Omental fat pad (tissue), 4 donors: ENCODE measurements at places on chromosomes 5 and 9.

DNA sequence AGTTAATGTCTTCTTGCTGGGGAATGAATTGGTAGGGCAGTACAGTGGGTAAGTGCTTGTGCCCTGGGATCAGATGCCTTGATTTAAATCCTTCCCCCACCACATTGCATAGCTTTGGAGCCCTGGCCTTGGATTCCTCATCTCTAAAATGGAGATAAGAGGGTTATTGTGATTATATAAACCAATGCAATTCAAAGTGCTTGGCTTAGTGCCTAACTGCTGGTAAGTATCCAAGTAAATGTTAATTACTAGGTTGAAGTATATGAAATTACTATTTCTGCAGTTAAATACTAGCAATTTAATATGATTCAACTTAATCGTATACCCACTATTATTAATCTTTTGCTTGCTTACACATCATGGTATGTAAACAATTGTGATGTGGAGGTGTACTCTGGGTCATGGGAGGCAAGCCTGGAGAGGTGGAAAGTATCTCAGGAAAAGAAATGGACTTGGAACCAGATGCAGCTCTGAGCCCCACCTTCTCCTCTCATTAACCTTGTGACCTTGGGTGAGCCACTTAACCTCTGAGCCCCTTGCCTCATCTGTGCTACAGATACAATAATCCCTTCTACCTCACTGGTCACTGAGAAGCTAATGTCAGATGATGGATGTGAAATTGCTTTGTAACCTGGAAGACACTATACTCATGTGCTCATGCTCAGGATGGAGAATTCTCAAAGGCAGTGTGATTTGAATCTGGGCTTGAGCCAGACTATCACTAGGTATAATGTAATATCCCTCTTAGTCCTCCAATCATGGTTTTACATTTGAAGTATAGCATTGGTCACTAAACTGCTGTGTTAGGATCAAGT lies 23.8 kb downstream of the NEUROG1 start:
- no peak for DNase-seq

DNA sequence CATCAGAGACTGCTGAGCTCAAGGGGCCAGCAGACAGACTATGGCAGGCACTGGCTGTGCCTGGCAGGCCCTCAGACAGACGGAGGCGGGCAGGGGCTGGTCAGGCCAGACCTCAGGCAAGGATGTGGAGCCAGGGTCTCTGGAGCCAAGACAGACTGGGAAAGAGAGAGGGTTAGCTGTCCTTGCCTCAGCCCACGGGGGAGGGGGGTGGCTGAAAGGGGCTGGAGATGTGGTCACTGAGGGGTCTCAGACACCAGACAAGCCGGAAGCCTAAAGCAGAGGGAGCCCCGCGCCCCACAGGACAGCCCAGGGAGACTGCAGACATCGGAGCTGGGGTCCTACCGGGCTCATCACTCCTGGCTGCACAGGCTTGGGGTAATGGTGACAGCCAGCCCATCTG lies 141.2 kb upstream of the FOXD4L5 start:
- DNase-seq, result no peak

DNA sequence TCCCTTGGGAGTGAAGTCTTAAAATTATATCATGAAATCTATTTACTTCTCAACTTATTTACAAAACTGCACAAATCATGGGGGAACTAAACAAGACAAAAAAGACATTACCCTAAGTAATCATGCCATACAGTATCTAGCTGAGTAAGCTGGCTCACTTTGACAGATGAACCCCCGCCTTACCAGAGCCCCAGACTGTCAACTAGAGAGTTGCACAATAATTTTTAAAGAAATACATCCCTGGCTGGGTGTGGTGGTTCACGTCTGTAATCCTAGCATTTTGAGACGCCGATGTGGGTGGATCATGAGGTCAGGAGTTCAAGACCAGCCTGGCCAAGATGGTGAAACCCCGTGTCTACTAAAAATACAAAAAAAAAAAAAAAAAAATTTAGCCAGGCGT lies 62.3 kb downstream of the LPAR1 start:
- no peak for DNase-seq

DNA sequence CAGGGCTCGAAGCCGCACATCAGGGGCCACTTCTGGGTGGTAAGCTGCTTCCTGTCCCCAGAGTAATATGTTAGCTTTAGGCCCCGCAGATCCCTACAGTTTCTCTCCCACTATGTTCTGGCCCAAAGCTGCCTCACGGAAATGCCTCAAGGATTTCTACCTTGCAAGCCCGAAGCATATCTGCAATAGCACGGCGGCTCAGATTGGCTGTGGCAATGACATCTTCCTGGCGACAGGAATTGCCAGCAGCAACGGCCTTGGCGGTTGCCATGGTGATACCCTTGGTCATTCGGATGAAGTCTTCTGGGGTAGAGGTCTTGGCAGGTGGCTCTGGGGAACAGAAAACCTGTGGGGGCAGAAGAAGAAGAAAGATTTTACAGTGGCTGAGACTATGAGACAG lies 10.3 kb upstream of the TPM2 start:
- no peak for DNase-seq

- no peak for DNase-seq
Measured at GRCh38 chr5:17808566-17808965, 174.3 kb downstream of the TAF11L14 start.

DNA sequence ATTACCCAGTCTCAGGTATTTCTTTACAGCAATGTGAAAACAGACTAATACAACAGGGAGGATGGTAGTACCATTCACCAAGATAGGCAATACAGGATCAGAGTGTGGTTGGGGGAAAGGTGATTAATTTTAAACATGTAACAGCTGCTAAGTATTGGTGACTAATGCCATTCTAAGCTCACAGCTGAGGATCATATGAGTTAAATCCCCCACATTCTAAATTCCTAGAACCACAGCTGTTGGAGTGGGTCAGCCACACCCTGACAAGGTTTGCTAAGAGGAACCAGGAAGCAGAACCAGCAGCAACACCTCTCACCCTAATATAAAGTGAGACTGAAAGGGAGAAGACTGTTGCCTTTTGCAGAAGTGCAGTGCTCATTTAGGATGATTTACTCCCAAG lies 24.8 kb downstream of the HSPB3 start:
- no peak for DNase-seq

- no peak for DNase-seq
Measured at GRCh38 chr5:138517437-138517836, 25.6 kb downstream of the ETF1 start.

- no peak for DNase-seq
Measured at GRCh38 chr9:34484678-34485077, 26.1 kb downstream of the DNAI1 start.

DNA sequence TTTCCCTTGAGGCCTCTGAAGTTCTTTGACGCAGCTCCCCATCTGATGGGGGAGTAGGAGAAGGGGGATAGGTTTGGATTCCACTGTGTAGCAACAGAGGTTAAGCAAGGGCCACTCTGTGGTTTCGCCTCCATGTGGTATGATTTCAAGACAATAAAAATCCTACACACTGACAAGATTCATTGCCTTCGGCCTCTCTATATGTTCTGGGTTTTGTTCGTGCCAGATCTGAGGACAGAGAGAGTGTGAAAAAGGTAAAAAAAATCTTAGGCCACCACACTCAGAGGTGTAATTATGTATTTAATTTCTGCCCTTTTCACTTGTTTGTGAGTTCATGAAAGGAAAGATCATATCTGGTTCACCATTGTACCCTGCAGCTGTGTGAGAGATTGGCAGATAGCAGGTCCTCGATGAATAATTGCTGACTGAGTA lies 715.2 kb upstream of the ZNF608 start:
- no peak for DNase-seq

GRCh38 chr5:57720656-57721055 lies 238.0 kb upstream of the ACTBL2 start:
- DNase-seq, result no peak

- no peak for DNase-seq
Measured at GRCh38 chr5:9497347-9497746, 48.5 kb downstream of the SEMA5A start.

GRCh38 chr5:117084067-117084466 lies 509.4 kb upstream of the SEMA6A start:
- no peak for DNase-seq

- no peak for DNase-seq
Measured at GRCh38 chr5:117945258-117945657, 1043.1 kb downstream of the DTWD2 start.

DNA sequence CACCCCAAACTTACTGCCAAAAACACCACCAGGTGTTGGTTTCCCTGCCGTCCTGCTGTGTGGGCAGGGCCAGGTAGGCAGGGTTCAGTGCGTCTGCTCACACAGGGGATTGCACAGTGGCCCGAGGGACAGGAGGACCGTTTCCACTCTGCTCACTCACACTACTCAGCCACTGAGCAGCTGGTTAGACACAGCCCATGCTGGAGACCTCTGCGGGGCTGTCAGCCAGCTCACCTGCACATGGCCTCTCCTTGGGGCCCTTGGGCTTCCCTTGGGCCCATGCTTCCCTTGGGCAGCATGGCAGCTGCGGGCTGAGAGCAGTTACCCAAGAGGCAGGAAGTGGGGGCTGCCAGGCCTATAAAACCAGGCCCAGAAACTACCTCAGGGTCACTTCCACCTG lies 79.0 kb downstream of the SYK start:
- no peak for DNase-seq

GRCh38 chr9:80485420-80486250 lies 913.9 kb downstream of the TLE4 start:
- DNase-seq, result no peak

- DNase-seq, result no peak
Measured at GRCh38 chr5:95883185-95884016, 60.9 kb upstream of the GLRX start.

DNA sequence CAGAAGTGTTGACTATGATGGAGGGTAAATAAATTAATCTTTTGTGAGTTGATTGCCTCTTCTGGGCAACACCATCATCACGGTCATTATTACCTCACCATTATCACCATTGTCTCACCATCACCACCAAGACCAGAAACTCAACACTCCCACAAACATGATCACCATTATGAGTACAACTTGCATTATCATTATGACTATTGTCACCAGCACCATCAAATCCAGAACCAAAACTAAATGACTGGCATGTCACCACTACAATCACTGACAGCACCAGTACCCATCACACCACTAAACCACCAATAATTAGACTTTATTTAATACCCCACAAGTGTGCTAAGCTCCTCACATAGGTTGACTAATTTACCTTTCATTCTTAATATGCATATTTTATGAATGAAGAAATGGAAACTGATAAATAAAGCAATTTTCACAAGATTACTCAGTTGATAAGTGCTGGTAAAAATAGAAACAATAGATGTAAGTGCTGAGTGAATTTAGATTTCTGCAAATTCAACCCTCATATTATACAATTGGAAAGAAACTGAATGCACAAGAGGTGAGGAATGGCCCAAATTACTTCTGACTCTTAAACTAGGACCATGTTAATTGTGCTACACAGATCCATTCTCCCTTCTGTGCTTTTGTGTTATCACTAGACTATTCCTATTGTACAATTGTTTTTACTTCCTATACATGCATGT lies 517.8 kb upstream of the PAPPA start:
- DNase-seq, result no peak

DNA sequence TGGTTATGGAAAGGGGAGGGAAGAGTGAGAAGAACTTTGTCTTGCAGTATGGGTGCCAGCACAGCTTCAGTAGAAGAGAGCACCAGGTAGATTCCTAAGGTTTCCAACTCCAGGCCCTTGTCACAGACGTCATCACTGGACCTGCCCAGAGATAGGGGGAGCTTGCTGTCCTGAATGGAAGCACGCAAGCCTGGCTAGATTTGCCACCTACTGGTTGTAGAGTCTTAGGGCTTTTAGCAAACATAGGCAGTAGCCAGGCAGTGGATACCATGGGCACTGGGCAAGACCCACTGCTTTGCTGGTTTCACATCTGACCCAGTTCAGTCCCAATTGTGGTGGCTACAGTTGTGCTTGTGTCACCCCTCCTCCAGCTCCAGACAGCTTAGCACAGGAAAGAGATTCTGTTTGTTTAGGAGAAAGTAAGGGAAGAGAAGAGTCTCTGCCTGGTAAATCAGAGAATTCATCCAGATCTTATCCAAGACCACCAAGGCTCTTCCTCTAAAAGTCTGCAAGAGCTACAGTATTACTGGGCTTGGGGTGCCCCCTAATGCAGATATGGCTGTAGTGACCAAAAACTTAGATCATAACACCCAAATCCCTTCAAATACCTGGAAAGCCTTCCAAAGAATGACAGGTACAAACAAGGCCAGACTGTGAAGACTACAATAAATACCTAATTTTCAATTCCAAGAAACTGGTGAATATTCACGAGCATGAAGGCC lies 158.9 kb downstream of the HINT1 start:
- no peak for DNase-seq

GRCh38 chr5:138275379-138275782 lies 960 bp upstream of the GFRA3 start:
- DNase-seq, result no peak

DNA sequence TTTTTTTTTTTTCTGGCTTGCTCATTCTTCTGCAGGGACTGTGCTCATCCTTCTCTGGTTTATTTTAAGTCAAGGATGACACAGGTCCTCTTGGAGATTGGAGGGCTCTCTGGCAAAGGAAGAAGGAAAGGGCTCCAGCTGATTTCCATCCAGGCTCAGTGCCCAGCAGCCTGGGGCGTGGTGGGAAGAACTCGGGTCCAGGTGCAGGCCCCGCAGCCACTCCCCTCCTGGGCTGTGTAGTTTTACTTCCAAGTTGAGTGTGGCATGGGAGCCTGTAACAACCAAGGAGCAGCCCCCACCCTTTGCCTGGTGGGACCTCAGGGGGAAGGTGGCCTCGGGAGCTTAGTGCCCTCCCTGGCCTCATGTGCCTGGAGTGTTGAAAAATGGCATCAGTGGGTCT lies 58.9 kb downstream of the ANKRD33B start:
- DNase-seq, result no peak

- DNase-seq, result no peak
Measured at GRCh38 chr5:163976696-163977095, 471.3 kb downstream of the MAT2B start.

DNA sequence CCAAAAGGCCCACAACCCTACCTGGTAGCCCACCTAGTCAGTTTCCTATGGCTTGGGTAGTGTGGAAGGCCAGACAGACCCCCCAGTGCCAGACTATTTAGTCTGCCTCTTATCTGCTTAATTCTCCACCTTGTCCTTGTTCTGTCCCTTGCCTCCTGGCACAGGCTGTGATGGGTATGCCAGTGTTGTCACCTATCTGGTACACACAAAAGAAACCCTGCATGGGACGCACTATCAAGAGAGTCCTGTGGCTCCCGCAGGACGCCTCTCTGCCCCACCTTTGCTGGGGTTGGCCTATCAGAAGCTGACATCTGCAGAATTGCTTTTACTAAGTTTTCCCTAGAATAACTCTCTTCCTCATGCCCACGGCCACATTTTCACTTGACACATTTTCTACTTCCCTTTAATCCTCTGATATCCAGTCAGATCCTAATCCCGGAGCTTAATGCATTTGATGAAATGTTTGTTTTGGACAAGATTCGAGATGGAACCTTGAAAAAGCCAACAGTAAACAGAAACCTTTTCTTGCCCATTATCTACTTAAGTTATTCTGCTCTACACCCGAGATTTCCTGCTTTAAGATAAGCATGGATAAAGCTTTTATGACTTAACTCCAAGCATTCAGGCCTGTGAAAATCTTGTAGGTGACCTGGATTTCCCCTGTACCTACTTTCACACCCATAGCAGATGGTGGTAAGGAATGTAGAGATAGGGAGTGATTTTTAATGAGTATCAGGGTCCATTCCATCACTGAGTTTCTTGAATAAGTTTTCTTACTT lies 468.5 kb downstream of the ZNF608 start:
- no peak for DNase-seq

GRCh38 chr5:59617186-59617771 lies 276.2 kb downstream of the PDE4D start:
- no peak for DNase-seq

- no peak for DNase-seq
Measured at GRCh38 chr9:28264368-28264767, 691.1 kb upstream of the C9orf72 start.

GRCh38 chr9:116055536-116055935 lies 98.1 kb upstream of the PAPPA start:
- no peak for DNase-seq
